Muscle of arm (tissue), 14 donors: ENCODE measurements at places on chromosomes 6 and 20. TPM values are rescaled to one million over a fixed set of nuclear protein-coding genes. Genes with fewer than 3 reads are reported as not detected.

Gene MRAP2
- polyA plus RNA-seq = not detected

Gene MAP7
- not detected for polyA plus RNA-seq

Gene OR12D3
- not detected for polyA plus RNA-seq

Gene HLA-F
- polyA plus RNA-seq = 6.2 TPM

Gene SYCP2L
- not detected for polyA plus RNA-seq
